ENCODE measurements at places on chromosomes 5 and 9. TPM values are rescaled to one million over a fixed set of nuclear protein-coding genes. Genes with fewer than 3 reads are reported as not detected.

The SPAG8 gene
- 14.2 TPM for total RNA-seq

The ZFP2 gene
- total RNA-seq = 1.8 TPM

The PIP5KL1 gene
- total RNA-seq = 5.8 TPM

The PCDHGA5 gene
- total RNA-seq = 0.39 TPM

The PLAC8L1 gene
- total RNA-seq = 0.95 TPM

The FAM174A gene
- 14.2 TPM for total RNA-seq

The C9orf50 gene
- not detected for total RNA-seq

The OTULINL gene
- total RNA-seq = 11.4 TPM

The PCDHB4 gene
- 2.7 TPM for total RNA-seq

The SLC34A1 gene
- 0.12 TPM for total RNA-seq

The SLC6A7 gene
- total RNA-seq = 0.38 TPM

The FGD3 gene
- total RNA-seq = 5.5 TPM

The TENT4A gene
- total RNA-seq = 34.1 TPM

The MYOZ3 gene
- total RNA-seq = 6.1 TPM

The HSDL2 gene
- 37.5 TPM for total RNA-seq

The ZDHHC11 gene
- 20.8 TPM for total RNA-seq

The CDK9 gene
- total RNA-seq = 65.8 TPM

The SPEF2 gene
- 11.5 TPM for total RNA-seq

The INSL6 gene
- not detected for total RNA-seq

The SMIM32 gene
- 12.8 TPM for total RNA-seq

- no peak for DNase-seq
Measured at GRCh38 chr5:136006761-136007251, 22.0 kb upstream of the TGFBI start.

- DNase-seq = no peak
Measured at GRCh38 chr5:83895860-83896259, 175.2 kb upstream of the HAPLN1 start.

DNA sequence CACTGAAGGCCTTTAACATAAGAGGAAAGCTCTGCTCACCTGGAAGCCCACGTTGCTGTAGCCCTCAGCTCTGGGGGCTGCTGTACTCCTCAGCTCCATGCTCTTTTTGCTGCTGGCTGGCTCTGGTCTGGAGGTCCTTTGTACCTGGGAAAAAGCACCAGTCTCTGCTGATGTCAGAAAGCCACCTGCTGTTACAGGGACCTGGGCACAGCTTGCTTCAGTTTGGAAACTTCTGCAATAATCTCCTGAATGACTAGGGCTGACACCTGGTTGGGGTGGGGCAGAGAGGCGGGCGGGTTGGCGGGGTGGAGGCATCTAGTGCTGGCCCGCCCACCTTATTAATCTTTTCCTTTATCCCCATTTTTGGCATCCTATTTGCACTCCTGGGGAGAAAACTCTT is at the start of gene SLC28A3:
SLC28A3 (minus strand) TSS at position 224 of the 400 bp plus-strand sequence; CDS start at position 99, 125 bp downstream.
- no peak for DNase-seq

GRCh38 chr5:141692533-141692888 is 10.5 kb upstream of the ARAP3 start:
- no peak for DNase-seq

DNA sequence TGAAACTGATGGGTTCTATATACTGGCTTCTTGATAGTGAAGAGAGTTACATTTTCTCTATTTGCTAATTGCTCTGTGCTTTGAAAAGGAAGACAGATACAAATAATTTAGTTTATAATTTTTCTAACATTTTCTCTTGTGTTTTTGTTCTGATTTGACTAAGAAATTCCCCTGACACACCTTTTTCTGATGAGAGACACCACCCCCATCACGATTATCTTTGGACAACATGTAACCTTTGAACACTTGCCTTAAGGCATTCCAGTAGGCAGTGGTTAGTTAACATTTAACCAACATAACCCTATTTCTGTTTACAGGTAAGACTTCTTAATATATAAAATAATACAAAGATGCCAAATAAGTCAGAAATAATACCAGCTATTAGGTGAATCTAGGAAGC is 4.1 kb upstream of the PTBP3 start:
- no peak for DNase-seq

DNA sequence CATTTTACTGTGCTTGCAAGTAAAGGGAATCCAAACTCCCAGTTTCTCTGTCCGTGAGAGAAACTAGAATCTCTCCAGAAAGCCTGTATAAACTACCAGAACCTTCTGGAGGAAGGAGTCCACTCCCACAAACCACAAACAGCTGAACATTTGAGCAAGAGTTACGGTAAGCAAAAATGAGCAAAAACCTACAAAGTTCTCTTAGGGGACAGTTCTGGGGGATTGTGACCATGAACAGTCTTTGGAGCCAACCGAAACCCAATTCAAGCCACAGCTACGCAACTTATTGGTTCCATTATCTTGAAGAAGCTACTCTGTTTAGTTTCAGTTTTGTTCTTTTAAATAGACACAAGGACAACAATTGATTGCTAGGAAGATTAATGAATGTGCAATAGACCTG is 330.6 kb downstream of the ASTN2 start:
- no peak for DNase-seq

DNA sequence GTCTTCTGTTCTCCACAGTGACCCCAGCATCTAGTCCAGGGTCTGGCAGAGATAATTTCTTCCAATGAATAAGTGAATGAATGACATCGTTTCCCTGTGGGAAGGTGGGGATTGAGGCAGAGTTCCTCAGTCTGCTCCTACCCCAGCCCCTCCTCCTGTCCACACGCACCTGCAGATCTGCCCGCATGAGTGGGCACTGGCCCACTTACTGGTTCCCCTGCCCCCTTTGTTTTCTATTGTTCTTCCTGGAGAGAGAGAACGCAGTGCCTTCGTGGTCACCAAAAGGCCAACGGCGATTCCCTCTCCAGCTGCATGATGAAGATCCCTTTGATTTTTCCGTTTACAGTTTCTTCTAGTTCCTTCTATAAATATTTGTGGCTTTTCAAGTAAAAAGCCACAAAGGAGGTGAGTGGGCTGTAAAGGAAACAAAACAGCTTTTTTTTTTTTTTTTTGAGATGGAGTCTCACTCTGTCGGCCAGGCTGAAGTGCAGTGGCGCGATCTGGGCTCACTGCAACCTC is 5.8 kb upstream of the FPGS start:
- DNase-seq = no peak

DNA sequence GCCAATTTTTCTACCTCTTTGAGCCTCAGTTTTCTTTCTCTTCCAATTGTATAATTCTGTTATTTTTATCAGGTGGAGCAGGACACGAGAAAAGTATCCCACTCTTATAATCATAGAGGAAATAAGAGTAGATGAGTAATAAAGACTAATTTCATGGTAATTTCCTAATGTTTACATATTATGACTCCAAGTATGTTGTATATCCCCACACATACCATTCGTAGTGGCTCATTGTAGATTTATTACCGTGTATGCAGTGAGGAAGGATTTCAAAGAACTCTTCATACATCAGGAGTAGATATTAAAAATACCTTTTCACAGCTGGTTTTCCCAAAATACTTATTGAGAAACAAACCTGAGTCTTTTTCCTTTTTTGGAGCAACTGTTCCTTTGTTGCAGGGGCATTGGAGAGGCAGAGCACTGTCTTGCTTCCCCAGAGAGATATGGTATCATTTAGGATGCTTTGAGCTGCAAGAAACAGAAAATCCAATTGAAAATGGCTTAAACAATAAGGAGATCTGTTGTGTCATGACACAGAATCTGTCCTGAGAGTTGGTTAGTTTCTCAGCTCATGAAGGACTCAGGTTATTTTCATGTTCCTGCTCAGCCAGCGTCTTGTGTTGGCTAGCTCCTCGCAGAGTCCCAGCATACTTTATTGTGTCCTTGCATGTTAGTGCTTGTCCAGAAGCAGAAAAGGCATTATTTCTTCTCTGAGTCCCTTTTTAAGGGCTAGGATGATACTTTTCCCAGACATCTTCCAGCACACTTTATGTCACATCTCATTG is 291.2 kb downstream of the ARHGAP26 start:
- DNase-seq = no peak

GRCh38 chr5:126776499-126777256 is at the start of gene LMNB1:
Gene LMNB1, plus strand, starts transcription at chr5:126777136. Its CDS starts 373 bp downstream, at chr5:126777509.
- DNase-seq = peak; percentile 97

GRCh38 chr9:136687721-136688223 is 515 bp upstream of the AGPAT2 start:
- DNase-seq = no peak

DNA sequence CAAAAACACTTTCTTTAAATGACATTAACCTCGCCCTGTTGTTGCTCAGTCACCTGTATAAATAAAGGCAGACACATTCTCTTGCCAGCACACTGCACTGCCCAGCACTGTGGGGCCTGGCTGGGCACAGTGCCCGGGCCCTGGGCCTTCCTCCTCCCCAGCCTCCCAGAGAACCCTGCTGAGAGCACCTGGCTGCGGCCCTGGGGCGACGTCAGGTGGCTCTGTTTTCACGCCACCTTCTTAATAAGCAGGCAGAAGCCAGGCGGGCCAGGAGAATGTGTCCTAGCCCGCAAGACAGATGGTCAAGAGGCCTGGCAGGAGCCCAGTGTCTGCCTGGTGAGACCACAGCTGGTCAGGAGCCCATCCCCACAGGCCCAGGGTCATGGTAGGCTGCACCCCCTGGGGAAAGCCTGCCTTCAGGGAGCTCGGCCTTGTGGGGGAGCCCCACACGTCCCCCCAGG is 8.2 kb upstream of the AGPAT2 start:
- DNase-seq = no peak

GRCh38 chr9:70805949-70806348 is 315.5 kb downstream of the TRPM3 start:
- DNase-seq = no peak

DNA sequence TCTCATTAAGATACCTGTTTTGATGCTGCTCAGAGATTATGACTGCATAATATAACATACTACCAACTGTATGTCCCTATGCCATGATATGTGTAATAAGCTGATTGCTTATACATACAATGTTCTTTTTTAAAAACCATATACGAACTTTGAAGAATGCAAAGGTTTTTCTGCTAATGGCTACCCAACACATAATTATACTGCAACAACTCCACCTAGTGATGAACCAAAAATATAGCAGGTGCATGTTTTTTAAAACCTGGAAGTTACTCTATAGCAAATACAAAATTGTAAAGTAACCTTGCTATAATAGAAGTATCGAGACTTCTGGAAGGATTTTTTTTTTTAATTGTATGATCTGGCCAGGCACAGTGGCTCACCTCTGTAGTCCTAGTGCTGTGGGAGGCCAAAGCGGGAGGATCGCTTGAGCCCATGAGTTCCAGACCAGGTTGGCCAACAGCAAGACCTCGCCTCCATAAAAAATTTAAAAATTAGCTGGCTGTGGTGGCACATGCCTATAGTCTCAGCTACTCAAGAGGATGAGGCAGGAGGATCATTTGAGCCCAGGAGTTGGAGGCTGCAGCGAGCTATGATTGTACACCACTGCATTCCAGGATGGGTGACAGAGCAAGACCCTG is 49.1 kb downstream of the HOMER1 start:
- no peak for DNase-seq

DNA sequence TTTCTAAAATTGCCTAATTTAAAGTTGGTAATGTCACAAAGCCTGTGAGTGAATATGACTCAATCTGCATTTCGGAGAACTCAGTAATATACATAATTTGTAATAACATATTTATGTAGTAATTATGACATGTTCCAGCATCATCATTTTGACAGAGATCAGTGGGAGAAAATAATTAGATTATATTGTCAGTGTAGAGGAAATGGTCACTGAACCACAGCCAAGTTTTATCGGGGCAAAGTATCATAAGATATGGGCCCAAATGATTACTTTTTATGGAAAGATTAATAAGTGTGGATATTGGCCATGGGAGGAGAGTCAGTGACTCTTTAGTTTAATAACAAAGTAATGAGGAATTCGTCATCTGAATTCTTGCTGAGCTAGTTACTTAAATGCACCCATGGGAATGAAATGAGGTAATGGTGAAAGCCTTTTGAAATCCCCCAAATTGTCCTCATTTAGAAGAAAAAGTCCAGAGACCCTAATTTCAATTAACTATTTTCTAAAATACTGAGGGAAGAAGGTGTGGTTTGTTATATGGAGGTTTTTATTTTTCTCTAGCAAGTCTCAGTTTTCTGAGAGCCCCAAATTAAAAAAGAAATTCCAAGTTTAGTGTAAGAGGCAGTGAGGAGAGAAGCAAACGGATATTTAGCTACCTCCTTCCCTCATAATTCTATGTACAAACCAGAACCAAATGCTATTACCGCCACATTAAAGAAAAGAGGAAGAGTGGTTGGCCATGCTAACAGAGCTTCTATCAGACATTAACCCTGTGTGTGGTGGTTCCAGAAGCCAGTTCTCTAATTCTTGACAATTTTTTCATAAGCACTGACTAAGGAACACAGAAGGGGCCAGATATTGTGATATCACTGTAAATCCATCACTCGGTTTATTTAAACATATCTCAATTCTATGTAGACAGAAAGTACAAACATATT is 37.7 kb upstream of the MRPS30 start:
- DNase-seq = no peak

All from type B pancreatic cell (in vitro differentiated cells).